ENCODE measurements at places on chromosomes 5 and 9. TPM values are rescaled to one million over a fixed set of nuclear protein-coding genes. Genes with fewer than 3 reads are reported as not detected.

Gene TAS2R1
- not detected for total RNA-seq

Gene GABRA6
- total RNA-seq: not detected

Gene UTP15
- 61.5 TPM for total RNA-seq

Gene PCDHA12
- total RNA-seq: not detected

Gene PDGFRB
- total RNA-seq: 0.62 TPM

Gene HRCT1
- not detected for total RNA-seq

Gene PPIC
- total RNA-seq: not detected

Gene SHB
- 1.6 TPM for total RNA-seq

Gene KIF27
- total RNA-seq: 2.7 TPM

Gene PCDHGB4
- total RNA-seq: 0.21 TPM

Gene CBY3
- 0.63 TPM for total RNA-seq

Gene FOXD4L3
- total RNA-seq: not detected

Gene PCDHGA8
- 0.09 TPM for total RNA-seq

Gene LCN9
- total RNA-seq: not detected

Gene CDH18
- total RNA-seq: not detected

Gene GHR
- total RNA-seq: not detected

Gene ZNF879
- 3.8 TPM for total RNA-seq

Gene CTNND2
- total RNA-seq: not detected

Gene FOXD4
- not detected for total RNA-seq

Gene BAAT
- total RNA-seq: 0.07 TPM

Gene HACD4
- total RNA-seq: 2.8 TPM

Gene NTNG2
- 1.6 TPM for total RNA-seq

Gene GNAQ
- 26.3 TPM for total RNA-seq

Gene CDH9
- total RNA-seq: not detected

Gene SPATA31D4
- total RNA-seq: not detected

Gene CAMK4
- total RNA-seq: 47.7 TPM

Gene SOX30
- not detected for total RNA-seq
